ENCODE measurements at places on chromosomes 12 and 14. TPM values are rescaled to one million over a fixed set of nuclear protein-coding genes. Genes with fewer than 3 reads are reported as not detected.

DNA sequence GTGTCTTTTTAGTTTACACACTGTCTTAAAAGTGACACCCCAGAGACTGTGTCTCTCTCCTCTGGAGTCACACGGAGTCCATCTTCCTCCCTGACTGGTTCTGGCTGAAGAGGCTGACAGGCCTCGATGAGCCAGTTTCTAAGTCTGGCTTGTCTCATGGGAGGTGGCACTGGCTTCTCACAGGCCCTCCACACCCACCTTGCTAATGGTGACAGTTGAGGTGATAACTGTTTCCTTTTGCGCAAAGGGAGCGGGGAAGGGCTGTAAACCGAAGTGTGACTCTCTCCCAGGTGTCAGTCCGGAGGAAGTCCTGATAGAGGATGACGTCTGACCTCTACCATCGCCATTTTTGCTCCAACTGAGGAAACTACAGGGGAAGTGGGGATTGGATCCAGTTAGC, 30.2 kb downstream of the KCTD10 start:
- no peaks in the 10 kb centered on the region for H3K27me3 ChIP-seq
- peaks cover 15% of the 10 kb centered on the region for H3K36me3 ChIP-seq
- DNase-seq, result no peak
- H3K27ac ChIP-seq, result no peak overlapping the region
- H3K4me1 ChIP-seq, result no peaks in the 10 kb centered on the region

DNA sequence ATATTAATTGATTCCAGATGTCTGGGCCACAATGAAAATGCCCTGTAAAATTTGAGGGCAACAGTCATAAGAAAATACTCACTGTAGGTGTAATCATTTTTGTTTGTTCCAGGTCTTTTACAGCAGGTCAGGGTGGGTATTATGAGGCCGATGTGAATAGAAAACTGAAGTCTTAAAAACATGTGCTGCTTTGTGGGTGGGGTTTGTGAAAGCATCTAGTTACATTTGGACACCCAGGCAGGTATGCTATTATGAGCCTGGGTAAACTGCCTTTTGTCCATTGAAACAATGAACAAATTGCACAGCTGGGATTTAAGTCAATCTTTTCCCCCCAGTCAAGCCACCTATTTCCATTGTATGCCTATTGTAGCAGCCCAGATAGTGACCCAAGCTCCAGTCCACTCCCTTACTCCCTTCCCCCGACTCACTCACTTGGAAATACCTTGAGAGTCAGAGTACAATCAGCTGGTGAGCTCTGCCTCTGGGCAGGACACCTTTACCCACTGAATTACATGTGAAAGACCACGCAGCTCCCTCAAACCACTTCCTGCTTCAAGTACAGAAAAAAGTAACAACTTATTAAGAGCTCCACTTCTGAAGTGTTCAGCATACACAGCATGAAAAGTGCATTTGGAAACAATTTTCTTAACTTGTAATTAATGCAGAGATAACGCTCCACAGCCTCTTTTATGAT, 1.8 kb downstream of the IGF1 start:
- H3K36me3 ChIP-seq, result peaks cover 5% of the 10 kb centered on the region
- no peak for DNase-seq
- H3K4me3 ChIP-seq, result no peak overlapping the region
- H3K27ac ChIP-seq, result no peak overlapping the region
- peaks cover 38% of the 10 kb centered on the region for H3K4me1 ChIP-seq

DNA sequence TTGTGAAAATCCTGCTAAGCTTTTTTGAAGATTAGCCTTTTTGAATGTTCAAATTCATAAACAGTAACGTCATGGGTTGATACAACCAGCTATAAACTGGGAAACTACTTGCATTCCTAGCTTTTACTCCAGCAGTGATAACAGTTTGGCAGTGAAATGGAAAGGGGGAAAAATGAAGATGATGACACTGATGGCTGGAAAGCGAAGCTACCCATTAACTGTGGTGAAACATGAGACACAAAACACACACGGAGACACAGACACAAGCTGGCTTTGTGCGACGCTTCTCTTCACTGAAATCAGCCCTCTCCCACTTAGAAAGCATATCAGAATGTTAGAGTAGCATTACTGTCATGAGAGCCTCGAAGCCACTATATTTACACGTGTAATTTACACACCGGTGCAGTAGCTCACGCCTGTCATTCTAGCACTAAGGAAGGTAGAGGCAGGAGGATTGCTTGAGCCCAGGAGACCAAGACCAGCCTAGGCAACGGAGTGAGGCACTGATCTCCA, 15.7 kb downstream of the VPS37B start:
- no peaks in the 10 kb centered on the region for H3K27me3 ChIP-seq
- H3K36me3 ChIP-seq, result no peaks in the 10 kb centered on the region
- H3K27ac ChIP-seq, result peak overlapping the region; percentile 69
- DNase-seq, result no peak

- no peak overlapping the region for H3K27ac ChIP-seq
- H3K4me3 ChIP-seq, result no peak overlapping the region
- no peak for DNase-seq
- H3K36me3 ChIP-seq, result no peaks in the 10 kb centered on the region
- peaks cover 13% of the 10 kb centered on the region for H3K4me1 ChIP-seq
Observed at GRCh38 chr14:32336702-32337101, 7.6 kb downstream of the AKAP6 start.

GRCh38 chr14:26265170-26265685, 332.6 kb downstream of the NOVA1 start:
- no peaks in the 10 kb centered on the region for H3K27me3 ChIP-seq
- H3K27ac ChIP-seq, result no peak overlapping the region
- no peaks in the 10 kb centered on the region for H3K36me3 ChIP-seq
- no peaks in the 10 kb centered on the region for H3K4me1 ChIP-seq

- no peaks in the 10 kb centered on the region for H3K4me1 ChIP-seq
- H3K27me3 ChIP-seq, result peaks cover 7% of the 10 kb centered on the region
- DNase-seq, result no peak
- no peaks in the 10 kb centered on the region for H3K36me3 ChIP-seq
Observed at GRCh38 chr14:76705214-76705613, 56.1 kb upstream of the VASH1 start.

GRCh38 chr12:15268927-15269552, 47.8 kb upstream of the RERG start:
- no peak overlapping the region for H3K27ac ChIP-seq
- DNase-seq, result no peak
- H3K4me3 ChIP-seq, result no peak overlapping the region
- no peaks in the 10 kb centered on the region for H3K36me3 ChIP-seq
- H3K4me1 ChIP-seq, result peaks cover 10% of the 10 kb centered on the region

DNA sequence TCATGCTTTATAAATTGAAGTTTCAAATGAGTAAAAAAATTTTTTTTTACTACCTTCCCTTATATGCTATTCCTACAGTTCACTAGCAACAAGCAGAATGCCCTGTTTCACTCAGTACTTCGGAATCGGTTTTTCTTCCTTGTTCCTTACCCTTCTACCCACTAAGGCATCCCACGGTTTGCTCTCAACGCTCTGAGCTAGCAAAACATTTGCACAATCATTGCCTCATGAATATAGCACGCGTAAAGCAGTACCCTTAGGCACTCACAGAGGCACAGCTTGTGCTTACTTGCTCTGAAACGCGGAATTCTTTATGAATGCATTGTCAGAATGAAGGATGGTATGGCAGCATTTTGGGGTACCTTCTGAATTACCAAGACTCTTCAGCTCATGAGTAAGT, 45.0 kb downstream of the PPP1R13B start:
- no peaks in the 10 kb centered on the region for H3K36me3 ChIP-seq
- peaks cover 18% of the 10 kb centered on the region for H3K4me1 ChIP-seq
- DNase-seq, result no peak
- H3K27me3 ChIP-seq, result no peaks in the 10 kb centered on the region
- no peak overlapping the region for H3K27ac ChIP-seq

- no peak for DNase-seq
- H3K36me3 ChIP-seq, result peaks cover 4% of the 10 kb centered on the region
- no peak overlapping the region for H3K4me3 ChIP-seq
- no peak overlapping the region for H3K27ac ChIP-seq
- H3K4me1 ChIP-seq, result peaks cover 6% of the 10 kb centered on the region
- peaks cover 59% of the 10 kb centered on the region for H3K27me3 ChIP-seq
Observed at GRCh38 chr14:50875359-50876070, 3.7 kb downstream of the ABHD12B start.

GRCh38 chr12:109542876-109543275, 30.4 kb downstream of the MMAB start:
- peaks cover 11% of the 10 kb centered on the region for H3K27me3 ChIP-seq
- no peaks in the 10 kb centered on the region for H3K36me3 ChIP-seq
- H3K4me1 ChIP-seq, result peaks cover 5% of the 10 kb centered on the region
- no peak overlapping the region for H3K27ac ChIP-seq

- no peaks in the 10 kb centered on the region for H3K36me3 ChIP-seq
- H3K4me1 ChIP-seq, result no peaks in the 10 kb centered on the region
- H3K27me3 ChIP-seq, result peaks cover 23% of the 10 kb centered on the region
- DNase-seq, result peak; percentile 45
- no peak overlapping the region for H3K27ac ChIP-seq
- peak overlapping the region; percentile 65 for H3K4me3 ChIP-seq
Observed at GRCh38 chr14:70254476-70254961, 65.8 kb upstream of the SLC8A3 start.

DNA sequence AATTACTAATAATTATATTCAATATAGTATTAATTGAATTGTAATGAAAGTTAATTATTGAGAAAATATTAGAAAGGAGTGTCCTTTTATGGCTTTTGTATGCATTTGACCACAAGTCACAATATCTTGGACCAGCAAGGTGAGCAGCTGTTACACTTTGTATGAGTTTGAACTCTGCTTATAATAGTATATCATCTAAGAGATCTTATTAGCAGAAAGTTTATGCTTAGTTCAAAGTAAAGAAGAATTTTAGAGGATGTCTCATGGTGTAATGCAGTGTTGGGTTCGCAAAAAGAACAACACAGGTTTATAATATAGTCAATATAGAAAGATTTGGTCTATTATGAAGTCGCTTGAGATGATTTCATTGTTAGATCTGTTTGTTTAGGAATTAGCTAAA, 2.0 kb upstream of the TRIM9 start:
- DNase-seq, result no peak
- H3K4me1 ChIP-seq, result peaks cover 26% of the 10 kb centered on the region

- H3K27ac ChIP-seq, result peak overlapping the region; percentile 27
- H3K4me3 ChIP-seq, result no peak overlapping the region
- no peak for DNase-seq
- H3K4me1 ChIP-seq, result peaks cover 23% of the 10 kb centered on the region
Observed at GRCh38 chr12:76183459-76184186, 99.1 kb upstream of the NAP1L1 start.

- no peak overlapping the region for H3K27ac ChIP-seq
- H3K4me1 ChIP-seq, result peaks cover 10% of the 10 kb centered on the region
- DNase-seq, result no peak
- H3K27me3 ChIP-seq, result peaks cover 16% of the 10 kb centered on the region
- H3K36me3 ChIP-seq, result peaks cover 2% of the 10 kb centered on the region
Observed at GRCh38 chr14:94906991-94907587, 137.2 kb upstream of the GSC start.

DNA sequence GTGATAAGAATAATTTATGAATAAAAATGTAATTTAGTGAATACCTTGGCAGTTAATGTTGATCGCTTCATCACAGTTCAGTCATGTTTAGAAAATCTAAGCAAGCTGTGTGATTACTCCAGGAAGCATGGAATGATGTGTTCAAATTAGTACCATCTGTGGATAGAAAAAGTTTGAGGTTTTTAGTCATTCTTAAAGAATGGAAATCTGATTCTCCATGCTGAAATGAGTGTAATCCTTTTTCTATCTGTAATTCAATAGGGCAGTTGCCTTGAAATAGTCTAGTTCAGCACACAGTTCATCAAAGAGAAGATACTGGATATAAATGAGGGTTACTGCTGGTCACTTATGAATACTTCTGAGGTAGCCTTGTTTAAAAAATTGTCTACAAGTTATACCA, 127.2 kb upstream of the MYF6 start:
- peaks cover 9% of the 10 kb centered on the region for H3K4me1 ChIP-seq
- no peaks in the 10 kb centered on the region for H3K27me3 ChIP-seq
- H3K4me3 ChIP-seq, result no peak overlapping the region
- no peaks in the 10 kb centered on the region for H3K36me3 ChIP-seq
- H3K27ac ChIP-seq, result peak overlapping the region; percentile 57

GRCh38 chr12:104494137-104494792, 37.5 kb downstream of the CHST11 start:
- no peak overlapping the region for H3K4me3 ChIP-seq
- no peaks in the 10 kb centered on the region for H3K27me3 ChIP-seq
- H3K27ac ChIP-seq, result peak overlapping the region; percentile 4
- peaks cover 26% of the 10 kb centered on the region for H3K4me1 ChIP-seq
- no peak for DNase-seq

DNA sequence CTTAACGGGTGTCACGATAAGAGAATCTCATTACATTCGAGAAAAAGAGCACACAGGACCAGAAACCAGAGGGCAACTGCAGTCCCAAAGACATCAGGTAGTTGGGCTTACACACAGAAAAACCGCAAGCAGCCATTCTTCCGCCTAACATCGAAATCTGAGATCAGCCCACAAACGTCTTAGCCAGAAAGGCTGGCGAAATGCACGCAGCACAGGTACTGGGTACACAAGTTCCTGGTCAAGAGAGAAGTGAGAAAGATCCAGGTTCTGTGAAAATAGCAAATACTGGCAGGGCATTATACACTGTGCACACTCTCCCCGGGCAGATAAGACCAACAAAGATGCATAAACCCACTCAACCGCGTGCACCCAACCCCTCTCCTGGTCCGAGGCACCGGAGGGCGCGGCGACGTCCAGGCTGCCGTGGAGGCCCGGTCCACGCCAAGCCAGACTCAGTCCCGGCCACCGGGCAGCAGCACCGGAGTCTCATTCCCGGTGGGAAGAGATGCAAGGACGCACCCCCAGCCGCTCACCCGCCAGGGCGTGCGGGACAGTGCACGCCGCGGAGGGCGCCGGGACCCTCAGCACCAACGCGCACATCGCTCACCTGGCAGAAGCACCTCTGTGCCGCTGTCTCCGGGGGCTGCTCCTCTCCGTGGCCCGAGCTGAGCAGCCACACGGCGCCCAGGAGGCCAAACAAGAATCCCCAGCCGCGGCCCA, 437 bp downstream of the ERO1A start:
- peak; percentile 41 for DNase-seq
- peak overlapping the region; percentile 95 for H3K27ac ChIP-seq
- H3K4me3 ChIP-seq, result peak overlapping the region; percentile 91
- peaks cover 31% of the 10 kb centered on the region for H3K4me1 ChIP-seq
- H3K36me3 ChIP-seq, result no peaks in the 10 kb centered on the region

The SIX1 gene
- 0.16 TPM for total RNA-seq

The GAS2L3 gene
- 17.5 TPM for total RNA-seq

The PAWR gene
- 211 TPM for total RNA-seq

The LMNTD1 gene
- total RNA-seq, result not detected

The TMEM229B gene
- total RNA-seq, result 0.41 TPM

The OSBPL8 gene
- 51.5 TPM for total RNA-seq

The CLEC2B gene
- not detected for total RNA-seq

The TAMALIN gene
- total RNA-seq, result 22.0 TPM

The GMFB gene
- total RNA-seq, result 56.1 TPM

The WASHC4 gene
- total RNA-seq, result 46.2 TPM

The PRR4 gene
- 5.4 TPM for total RNA-seq

The GALNT9 gene
- 4.8 TPM for total RNA-seq

The FLVCR2 gene
- 2.1 TPM for total RNA-seq

The MTA1 gene
- 256 TPM for total RNA-seq

The PCNX4 gene
- total RNA-seq, result 72.3 TPM
